ENCODE measurements at places on chromosomes 1 and 21.
A peak's percentile ranks its signal among the peaks of the same experiment; 100 is the strongest.

DNA sequence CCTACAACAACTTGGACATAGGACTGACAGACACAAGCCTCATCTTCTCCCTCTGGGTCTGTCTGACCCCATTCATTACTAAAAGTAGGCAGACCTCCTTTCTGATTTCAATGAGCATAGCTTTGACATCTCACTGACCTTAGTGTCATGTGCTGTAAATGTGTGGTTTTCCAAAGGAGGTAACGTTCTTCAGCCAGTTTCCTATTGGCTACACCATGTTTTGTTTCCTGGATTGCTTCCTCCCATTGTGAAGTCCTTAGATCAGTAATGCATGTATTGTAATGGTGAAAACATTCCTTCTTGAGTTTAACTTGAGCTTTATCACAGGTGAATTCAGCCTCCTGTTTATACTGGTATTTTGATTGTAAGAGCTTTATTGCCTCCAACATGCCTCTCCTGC lies 20.6 kb downstream of the STXBP3 start:
- DNase-seq = no peak

DNA sequence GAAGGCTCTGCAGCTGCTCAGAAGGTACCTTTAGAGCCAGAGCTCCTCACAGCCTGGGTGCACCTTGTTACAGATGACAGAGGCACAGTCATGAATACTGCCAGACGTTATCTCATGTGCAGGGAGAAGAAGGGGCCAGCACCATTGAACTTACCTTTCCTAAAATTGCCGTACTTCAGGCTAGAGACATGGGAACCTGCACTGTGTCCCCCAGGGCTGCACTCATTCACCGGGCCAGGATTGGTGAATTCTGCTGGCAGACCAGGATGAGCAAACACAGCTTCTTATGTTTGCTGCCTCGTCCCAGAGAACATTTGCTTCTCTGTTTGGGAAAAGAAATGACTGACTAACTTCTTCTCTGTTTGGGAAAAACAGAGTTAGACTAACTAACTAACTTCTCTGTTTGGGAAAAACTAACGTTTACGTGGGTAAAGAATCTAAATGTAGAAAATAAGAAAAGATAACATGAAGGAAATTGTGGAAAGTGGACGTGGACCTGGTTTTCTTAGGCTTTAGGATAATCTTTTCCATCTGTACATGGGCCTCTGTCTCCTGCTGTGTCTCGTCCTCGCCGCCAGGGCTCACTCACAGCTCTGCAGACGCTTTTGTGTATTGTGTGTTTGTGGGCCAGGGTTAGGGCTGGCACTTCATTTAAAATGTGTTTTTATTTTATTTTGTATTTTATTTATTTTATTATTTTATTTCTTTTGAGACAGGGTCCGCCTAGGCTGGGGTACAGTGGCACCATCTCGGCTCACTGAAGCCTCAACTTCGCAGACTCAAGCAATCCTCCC lies 9.9 kb downstream of the OBSCN start:
- DNase-seq = no peak

DNA sequence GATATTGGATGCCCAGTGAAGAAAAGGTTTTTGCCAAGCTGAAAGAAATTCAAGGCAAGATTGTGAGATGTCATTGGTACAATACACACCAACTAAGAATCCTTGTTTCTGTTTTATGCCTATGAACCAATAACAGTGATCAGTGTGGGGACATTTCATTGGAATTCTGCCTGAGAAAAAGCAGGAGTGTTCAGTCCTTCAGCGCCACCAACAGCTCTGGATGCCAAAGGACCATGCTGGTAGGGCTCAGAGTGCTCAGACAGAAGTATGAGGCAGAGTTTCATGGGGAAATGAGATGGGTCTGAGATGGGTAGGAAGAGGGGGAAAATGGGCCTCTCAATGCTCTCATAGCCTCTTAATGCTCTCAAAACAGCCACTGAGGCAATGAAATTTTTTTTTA lies 56.5 kb downstream of the GABPA start:
- no peak for DNase-seq

DNA sequence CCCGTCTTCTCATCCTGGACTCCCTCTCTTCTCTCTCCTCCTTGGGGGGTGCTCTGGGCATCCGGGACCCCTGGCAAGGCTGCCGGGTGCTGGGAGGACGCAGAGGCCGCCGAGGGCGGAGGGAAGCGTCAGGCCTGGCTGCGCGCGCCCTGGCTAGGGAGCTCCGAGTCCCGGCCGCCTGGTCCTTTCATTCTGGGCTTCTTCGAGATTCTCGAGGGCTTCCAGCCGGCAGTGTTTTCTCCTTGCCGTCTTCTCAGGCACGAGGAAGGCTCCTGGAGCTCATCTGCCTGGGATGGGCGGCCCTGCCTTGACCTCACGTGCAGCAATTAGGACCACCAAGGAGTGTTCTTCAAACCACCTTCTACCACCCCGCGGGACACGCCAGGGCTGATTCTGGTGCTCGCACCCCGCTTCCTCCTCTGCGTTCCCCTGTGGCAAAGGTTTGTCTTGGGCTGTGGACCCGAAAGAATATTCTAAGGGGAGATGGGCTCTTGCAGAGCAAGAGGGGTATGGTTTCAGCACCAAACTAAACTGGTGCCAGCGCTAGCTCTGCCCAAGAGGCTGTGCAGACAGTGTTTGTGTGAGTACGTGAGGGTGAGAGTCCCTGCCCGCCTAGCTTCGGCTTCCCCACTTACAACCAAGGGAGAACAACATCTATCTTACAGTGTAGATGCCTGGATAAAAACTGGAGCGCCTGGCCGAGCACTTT lies 36.5 kb downstream of the PIK3CD start:
- DNase-seq = no peak

GRCh38 chr1:170720661-170721060 lies 56.7 kb downstream of the PRRX1 start:
- no peak for DNase-seq

DNA sequence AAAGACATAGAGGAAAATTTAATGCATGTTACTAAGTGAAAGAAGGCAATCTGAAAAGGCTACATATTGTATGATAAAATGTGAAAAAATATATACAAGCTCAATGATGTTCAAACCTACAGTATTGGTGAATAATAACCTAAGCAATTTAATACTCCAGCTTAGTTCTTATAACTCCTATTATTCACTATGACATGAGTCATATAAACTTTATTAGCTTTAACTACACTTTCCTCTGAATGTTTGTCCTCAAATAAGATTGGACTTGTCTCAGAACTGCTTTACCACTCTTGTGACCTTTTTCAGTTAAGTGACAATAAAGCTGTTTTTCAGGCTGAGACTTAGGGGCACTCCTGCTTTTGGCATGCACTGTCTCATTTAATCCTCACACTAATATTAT lies 50.9 kb downstream of the CNST start:
- DNase-seq = no peak

GRCh38 chr21:42401820-42402251 lies 1.9 kb upstream of the UBASH3A start:
- no peak for DNase-seq

- no peak for DNase-seq
These were observed 178.5 kb upstream of the GALNT2 start for GRCh38 chr1:229888561-229889001.

DNA sequence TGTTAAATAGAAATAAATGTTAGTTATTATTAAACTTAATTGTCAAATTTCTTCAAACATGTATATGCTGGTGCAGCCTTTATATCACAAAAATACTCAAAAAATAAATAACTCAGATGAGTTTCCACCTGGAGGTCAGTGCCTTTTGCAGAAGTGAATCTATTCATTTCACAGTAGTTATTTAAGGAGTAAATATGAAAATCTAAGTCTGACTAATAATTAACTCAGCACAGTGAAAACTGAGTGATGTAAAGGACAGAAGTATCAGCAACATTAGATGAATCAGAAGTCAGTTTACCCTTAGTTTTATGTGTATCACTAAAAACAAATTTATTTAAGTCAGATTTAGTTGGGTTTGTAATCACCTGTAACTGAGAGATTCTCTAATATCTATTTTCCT lies 2135.4 kb downstream of the MRPL39 start:
- no peak for DNase-seq

GRCh38 chr1:40553017-40553416 lies 21.6 kb downstream of the ZNF684 start:
- no peak for DNase-seq

GRCh38 chr1:6445062-6445763 lies 20.6 kb downstream of the ESPN start:
- DNase-seq = no peak

DNA sequence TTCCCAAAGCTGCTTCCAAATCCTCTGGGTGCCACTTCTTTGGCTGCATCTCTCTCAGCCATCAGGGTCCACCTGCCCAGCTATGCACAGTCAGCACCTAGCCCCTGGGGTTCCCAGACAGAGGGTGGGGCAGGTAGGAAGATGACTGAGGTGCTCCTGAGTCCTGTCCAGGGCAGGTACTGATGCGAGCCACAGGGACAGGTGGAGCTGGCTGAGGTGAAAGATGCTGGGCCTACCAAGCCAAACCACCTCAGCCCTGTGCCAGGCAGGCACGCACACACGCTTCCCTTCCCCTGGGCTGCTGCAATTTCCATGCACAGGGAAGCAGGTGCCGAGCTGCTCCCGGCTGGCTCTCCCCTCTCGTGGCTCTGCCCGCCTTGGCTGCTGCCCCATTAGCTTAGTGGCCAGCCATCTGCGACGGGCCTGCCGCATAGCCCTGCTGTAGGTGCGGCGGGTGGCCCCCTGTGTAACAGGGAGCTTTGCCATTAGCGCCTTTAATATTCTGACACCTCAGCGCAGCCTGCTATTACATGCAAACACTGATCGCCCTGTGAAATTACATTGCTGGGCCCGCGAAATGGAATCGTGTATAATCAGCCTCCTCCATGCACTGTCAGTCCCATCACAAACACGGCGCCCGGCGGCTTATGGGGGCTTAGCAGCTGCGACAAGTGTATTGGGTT lies 38.9 kb downstream of the DMAP1 start:
- DNase-seq = peak; percentile 65

GRCh38 chr1:105027838-105028471 lies 1278.3 kb downstream of the AMY1C start:
- no peak for DNase-seq

- no peak for DNase-seq
These were observed 67.3 kb upstream of the KCNJ6 start for GRCh38 chr21:37983336-37984095.

GRCh38 chr1:112971006-112971405 lies 15.0 kb upstream of the SLC16A1 start:
- no peak for DNase-seq

DNA sequence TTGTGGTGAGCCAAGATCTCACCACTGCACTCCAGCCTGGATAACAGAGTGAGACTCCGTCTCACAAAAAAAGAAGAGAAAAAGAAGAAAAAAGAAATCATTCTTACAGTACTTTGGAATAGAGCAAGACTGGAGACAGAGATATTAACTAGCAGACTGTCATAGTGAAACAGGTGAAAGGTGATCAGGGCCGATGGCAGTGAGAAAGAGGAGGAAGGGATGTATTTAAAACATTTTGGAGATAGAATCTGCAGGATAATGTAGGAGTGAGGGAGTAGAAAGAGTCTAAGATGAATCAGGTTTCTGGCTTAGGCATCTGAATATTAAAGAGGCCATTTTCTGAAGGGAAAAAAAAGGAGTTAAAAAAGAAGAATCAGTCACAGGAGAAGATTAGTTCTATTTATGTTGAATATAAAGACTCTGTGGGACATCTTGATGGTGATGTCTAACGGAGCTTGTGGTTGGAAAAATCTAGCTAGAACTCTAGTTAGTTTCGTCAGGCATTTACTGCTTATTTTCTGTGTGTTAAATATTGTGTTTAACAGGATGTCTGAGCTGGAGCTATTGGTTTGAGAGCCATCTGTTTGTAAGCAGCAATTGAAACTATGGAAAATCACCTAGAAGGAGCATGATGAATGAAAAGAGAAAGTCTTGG lies 28.4 kb downstream of the BCL9 start:
- no peak for DNase-seq

- no peak for DNase-seq
These were observed 96.0 kb upstream of the CASZ1 start for GRCh38 chr1:10892138-10893065.

- DNase-seq = no peak
These were observed 579.7 kb downstream of the PLA2G4A start for GRCh38 chr1:187408212-187409004.
